ENCODE measurements at places on chromosomes 12 and 14. TPM values are rescaled to one million over a fixed set of nuclear protein-coding genes. Genes with fewer than 3 reads are reported as not detected.

DNA sequence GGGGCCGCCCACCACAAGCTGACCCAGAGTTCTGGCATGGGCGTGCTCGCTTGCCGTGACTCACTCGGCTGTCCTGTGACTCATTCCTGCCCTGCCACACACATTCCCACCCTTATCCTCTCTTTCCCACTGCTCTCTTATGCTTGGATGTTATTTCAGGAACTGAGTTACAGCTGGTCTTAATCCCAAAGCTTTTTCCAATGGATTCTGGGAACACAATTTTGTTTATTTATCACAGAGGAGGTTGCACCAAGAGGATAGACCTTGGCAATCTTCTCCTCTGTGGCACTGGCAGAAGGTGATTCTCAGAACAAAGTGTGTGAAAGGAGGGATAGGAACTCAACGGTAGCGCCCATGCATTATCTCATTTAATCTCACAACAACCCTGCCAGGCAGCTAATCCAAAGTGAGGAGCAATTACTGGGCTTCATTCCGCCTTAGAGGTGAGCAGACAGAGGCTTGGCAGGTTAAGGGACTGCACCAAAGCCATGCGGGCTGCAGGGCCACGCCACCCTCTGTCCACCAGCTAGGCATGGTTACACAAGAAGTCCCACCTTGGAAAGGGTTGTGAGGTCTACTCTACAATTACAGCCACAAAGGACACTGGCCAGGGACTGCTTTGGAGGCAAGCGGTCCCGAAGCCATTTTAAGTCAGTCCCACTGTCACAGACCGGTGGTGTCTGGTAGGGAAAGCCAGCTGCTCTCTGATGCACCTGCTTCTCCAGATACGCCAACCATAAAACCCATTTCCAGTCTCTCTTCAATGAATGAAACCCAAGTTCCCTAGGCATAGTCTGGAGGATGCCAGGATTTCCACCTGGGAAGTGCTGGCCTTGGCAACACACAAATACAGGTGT is 32.9 kb downstream of the SYNE3 start:
- no peak for DNase-seq

- no peak for DNase-seq
These were observed 61.4 kb downstream of the VWF start for GRCh38 chr12:6062757-6063735.

GRCh38 chr12:73225371-73225937 is 953.3 kb downstream of the TRHDE start:
- no peak for DNase-seq

GRCh38 chr12:57092529-57092862 is 3.6 kb downstream of the NAB2 start:
- no peak for DNase-seq

DNA sequence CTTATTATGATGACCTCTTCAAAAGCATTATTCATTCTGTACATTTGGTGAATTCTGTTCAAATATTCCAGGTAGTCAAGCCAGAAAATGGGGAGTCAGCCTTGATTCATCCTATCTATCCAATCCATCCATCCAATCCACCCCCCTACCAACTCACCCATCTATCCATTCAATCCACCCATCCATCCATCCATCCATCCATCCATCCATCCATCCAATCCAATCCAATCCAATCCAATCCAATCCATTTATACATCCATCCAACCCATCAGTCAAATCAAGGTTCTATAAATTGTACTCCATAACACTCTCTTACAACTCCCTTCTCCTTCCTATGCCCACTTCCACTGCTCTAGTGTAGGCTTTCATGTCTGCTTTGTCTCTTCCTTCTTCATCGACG is 35.8 kb upstream of the GRIP1 start:
- DNase-seq, result no peak

GRCh38 chr12:70553391-70553859 is 83.8 kb downstream of the PTPRB start:
- no peak for DNase-seq

Gene GLIPR1L2
- 3.3 TPM for polyA plus RNA-seq

Measured in right renal pelvis (tissue), 4 donors.